Smooth muscle cell of trachea (primary cell): ENCODE measurements at places on chromosomes 6 and 20. TPM values are rescaled to one million over a fixed set of nuclear protein-coding genes. Genes with fewer than 3 reads are reported as not detected.

The DOK5 gene
- 27.5 and 38.7 TPM in 2 replicates for total RNA-seq

The FAM83B gene
- under 0.01 TPM in 1 of 2 replicates, not detected in the other for total RNA-seq

The SLC17A9 gene
- total RNA-seq, result 4.8 and 7.4 TPM in 2 replicates

The MUC21 gene
- total RNA-seq, result not detected in 2 replicates

The WFDC5 gene
- total RNA-seq, result not detected in 2 replicates

The CPNE5 gene
- total RNA-seq, result 0.15 TPM in 1 of 2 replicates, not detected in the other

The MEI4 gene
- not detected in 2 replicates for total RNA-seq

The CYP39A1 gene
- total RNA-seq, result 1.3 and 1.7 TPM in 2 replicates

The IFNGR1 gene
- 65.3 and 68.2 TPM in 2 replicates for total RNA-seq

The ULBP2 gene
- 0.99 and 2.5 TPM in 2 replicates for total RNA-seq

The LTB gene
- total RNA-seq, result not detected in 2 replicates

The PROKR2 gene
- total RNA-seq, result not detected in 2 replicates

The RREB1 gene
- total RNA-seq, result 18.0 and 19.0 TPM in 2 replicates
